ENCODE measurements at places on chromosomes 13 and 19. TPM values are rescaled to one million over a fixed set of nuclear protein-coding genes. Genes with fewer than 3 reads are reported as not detected.

The FXYD3 gene
- total RNA-seq: not detected

The C19orf73 gene
- 1.6 TPM for total RNA-seq

The ZNF284 gene
- 5.4 TPM for total RNA-seq

The UBE2L5 gene
- not detected for total RNA-seq

The TINCR gene
- 2.2 TPM for total RNA-seq

The PABPC3 gene
- 1.1 TPM for total RNA-seq

The NOVA2 gene
- total RNA-seq: not detected

The PALM3 gene
- not detected for total RNA-seq

The IGFL2 gene
- total RNA-seq: not detected

The SCN1B gene
- total RNA-seq: 2.1 TPM

The ZNF497 gene
- 4.7 TPM for total RNA-seq
